Vagina (tissue), 2 donors: ENCODE measurements at places on chromosomes 12 and 14. TPM values are rescaled to one million over a fixed set of nuclear protein-coding genes. Genes with fewer than 3 reads are reported as not detected.

DNA sequence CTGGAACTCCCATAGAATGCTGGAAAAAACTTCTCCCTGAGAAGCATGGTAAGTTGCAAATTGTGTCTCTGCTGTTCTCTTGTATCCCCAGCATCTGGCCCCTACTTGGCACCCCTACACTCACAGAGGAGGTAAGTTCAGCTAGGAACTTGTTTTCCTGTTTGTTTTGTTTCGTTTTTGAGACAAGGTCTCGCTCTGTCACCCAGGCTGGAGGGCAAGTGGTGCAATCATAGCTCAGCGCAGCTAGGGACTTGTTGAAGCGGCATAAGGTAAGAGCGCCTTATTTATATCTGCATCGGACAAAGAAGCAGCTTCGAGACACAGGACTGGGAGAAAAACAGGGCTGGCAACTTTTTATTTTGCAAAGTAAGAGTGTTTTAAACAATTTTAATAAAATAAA is 18.5 kb upstream of the ANO2 start:
- peak; percentile 31 for DNase-seq

GRCh38 chr14:89617481-89618329 is 200.7 kb upstream of the FOXN3 start:
- DNase-seq: no peak

- DNase-seq: no peak
Observed at GRCh38 chr14:95690815-95691214, 4.6 kb downstream of the TCL1B start.

GRCh38 chr12:68236421-68237059 is 10.9 kb upstream of the IL26 start:
- DNase-seq: no peak

DNA sequence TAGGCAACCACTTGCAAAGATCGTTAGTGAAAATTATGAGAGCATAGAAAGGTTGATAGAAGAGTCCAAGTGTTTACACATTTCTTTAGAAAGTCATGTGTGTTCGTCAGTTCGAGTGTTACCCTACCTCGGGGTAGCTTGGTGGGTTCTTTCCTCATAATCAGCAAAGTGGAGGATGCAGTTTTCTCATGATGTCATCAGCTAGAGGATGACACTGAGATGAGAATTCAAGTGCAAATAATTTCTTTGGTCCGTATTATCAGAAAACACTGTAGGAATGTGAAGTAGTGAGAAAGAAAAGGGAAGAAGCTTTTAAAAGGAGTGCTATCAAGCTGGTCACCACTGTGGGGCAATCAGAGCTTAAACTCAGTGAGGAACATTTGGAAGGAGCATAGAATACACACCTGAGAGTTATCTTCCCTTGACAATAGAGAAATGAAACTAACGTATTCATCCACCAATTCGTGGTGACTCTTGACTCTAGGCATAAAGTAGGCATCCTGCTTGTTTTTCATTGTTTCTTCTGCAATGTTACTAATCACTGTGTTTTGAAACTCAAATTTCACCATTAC is 1340.9 kb upstream of the TMEM132C start:
- DNase-seq: no peak

MANSC4 gene
- total RNA-seq: not detected

MGAT4C gene
- total RNA-seq: 0.25 TPM

- no peak for DNase-seq
Observed at GRCh38 chr12:57214398-57214781, 2.2 kb upstream of the NXPH4 start.

AKAP6 gene
- total RNA-seq: 3.9 TPM

BCDIN3D gene
- total RNA-seq: 2.7 TPM
